ENCODE measurements at places on chromosomes 13 and 19.

DNA sequence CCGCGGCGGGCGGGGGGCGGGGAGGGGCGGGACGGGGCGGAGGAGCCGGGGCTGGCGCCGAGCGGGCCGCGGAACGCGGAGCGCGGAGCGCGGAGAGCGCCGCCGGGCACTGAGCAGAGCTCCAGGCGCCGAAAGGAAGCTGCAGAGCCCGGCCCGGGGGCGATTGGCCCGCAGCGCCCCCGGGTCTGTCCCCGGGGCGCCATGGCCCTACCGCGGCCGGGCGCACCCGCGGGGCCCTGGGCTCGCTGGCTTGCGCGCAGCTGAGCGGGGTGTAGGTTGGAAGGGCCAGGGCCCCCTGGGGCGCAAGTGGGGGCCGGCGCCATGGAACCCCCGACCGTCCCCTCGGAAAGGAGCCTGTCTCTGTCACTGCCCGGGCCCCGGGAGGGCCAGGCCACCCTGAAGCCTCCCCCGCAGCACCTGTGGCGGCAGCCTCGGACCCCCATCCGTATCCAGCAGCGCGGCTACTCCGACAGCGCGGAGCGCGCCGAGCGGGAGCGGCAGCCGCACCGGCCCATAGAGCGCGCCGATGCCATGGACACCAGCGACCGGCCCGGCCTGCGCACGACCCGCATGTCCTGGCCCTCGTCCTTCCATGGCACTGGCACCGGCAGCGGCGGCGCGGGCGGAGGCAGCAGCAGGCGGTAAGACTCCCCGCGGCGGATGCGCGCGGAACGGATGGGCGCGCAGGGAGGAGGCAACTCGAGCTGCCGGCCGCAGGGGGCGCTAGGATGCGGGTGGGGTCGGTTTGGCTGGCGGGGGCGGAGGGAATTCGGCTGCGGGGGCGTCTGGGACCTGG is at the start of gene PDE4A:
TSS of gene PDE4A (plus strand) at position 95 of the 796 bp plus-strand sequence. CDS start at position 322, 227 bp downstream.
- peak; percentile 46 for DNase-seq

- DNase-seq: no peak
Measured at GRCh38 chr19:30428092-30428680, 56.0 kb downstream of the ZNF536 start.

- no peak for DNase-seq
Measured at GRCh38 chr13:48527955-48528354, 4.9 kb downstream of the RCBTB2 start.

- DNase-seq: no peak
Measured at GRCh38 chr19:7434391-7434790, 54.4 kb downstream of the PEX11G start.

GRCh38 chr19:1985588-1986356 is 29.7 kb downstream of the BTBD2 start:
- no peak for DNase-seq
